ENCODE measurements at places on chromosomes 7 and 10.

DNA sequence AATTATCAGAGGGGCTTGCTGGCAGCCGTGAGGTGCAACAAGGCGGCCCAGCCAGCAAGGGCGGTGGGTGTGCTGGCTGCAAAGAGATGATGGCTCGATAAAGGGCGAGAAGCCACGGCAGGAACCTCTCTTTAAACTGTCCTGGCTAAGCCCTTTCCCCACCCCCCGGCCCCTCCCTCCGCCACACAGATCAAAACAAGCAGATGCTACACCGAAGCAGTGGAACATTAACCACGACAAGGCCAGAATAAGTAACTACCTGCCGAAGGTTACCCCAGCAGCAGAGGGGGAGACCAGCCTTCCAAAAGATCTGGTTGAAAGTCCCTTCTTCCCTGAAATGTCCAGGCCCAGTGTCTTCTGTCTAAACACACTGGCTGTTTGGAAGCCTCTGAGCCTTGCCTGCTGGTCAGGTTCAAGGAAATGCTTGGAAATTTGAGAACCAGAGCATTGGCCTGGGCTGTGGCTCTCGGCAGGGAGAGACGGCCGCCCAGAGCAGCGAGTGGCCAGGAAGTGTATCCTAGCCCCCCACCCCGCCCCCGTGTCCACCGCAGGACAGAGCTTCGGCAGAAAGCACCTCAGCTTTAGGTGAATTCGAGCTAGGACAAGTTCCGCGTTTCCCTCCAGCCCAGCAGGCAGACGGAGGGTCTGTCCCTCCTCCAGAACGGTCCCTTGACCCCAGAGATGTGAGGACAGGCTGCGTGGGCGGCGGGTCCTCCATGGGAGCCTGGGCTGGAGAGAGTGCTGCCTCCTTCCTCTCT, 2.1 kb downstream of the FAM20C start:
- DNase-seq: no peak

DNA sequence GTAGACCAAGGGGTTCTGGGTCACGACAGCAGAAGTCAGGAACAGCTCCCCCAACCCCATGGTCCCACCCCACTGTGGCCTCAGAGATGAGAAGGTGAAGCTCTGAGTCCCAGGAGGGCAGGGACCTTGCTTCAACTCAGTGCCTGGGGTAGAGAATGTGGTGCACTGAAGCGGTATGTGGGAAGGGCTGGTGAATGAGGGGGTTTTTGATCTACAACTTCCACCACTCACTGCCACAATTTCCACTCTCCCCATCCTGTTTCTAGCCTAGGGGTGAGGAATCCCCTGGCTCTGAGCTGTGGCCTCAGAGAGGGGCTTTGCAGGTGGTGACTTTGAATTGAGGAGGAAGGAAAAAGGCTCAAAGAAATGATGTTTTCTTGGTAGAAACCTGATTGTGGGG, 44.9 kb upstream of the TOMM7 start:
- no peak for DNase-seq

DNA sequence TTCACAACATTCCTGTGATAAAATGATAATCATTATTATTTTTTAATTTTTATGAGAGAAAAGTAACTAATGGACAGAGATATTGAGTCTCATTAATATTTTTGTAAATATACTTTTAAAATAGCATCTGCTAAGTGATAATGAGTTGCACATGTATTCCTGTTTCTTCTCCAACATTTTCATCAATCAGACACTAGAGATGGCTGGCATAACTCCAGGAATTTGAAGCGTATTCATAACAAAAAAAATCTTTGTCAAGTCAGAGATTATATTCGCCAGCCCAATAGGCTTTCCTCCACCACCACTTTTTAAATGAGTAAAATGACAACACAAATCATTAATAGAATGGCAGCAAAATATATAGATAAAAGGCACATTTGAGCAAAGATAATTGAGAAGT, 524.0 kb upstream of the KCND2 start:
- no peak for DNase-seq

- DNase-seq: no peak
These were observed 9.4 kb downstream of the DLX5 start for GRCh38 chr7:97015279-97015678.

All from NCI-H2227 treated with DMSO at 0.1 percent for 48 hours (cell line).